Activated CD4-positive, alpha-beta T cell treated with anti-CD3 and anti-CD28 coated beads, Interleukin-2, Interleukin-6, amounts not matched to agents 100 ng/mL and 50 ng/mL, durations not matched to agents 16 hours and 8 hours (primary cell): ENCODE measurements at places on chromosomes 6 and 20.

DNA sequence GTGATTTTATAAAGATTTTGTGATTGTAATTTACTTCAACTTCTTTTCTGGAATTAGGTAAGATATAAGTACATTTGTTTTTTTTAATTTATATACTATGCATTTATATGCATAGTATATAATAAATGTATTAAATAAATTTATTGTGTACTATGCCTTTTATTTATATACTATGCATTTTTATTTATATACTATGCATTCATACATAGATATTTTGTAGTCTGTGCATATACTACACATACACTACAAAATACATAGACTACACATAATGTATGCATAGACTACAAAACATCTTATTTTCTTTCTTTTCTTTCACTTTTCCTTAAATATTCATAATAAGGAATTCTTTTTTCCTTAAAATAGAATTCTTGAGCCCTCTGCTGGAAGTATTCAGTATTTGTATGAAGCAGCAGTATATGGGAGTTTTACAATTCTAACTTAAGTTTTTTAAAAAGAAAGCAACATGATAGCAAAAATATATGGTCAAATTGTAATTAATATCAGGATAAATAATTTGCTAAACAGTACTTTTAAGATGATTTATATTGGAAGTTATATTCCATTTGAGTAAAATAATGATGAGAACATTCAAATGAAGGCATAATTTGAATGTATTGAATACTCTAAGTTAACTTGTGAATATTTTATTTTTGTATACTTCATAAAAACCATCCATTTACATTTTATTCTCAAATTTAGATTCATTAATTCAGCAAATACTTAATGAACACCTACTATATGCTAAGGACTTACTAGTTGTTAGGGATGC lies 129.3 kb downstream of the KLHL32 start:
- no peak for DNase-seq

- DNase-seq: no peak
These were observed 84.2 kb downstream of the HUS1B start for GRCh38 chr6:572596-573265.

GRCh38 chr6:33989016-33989854 lies 156.7 kb downstream of the GRM4 start:
- DNase-seq: no peak

DNA sequence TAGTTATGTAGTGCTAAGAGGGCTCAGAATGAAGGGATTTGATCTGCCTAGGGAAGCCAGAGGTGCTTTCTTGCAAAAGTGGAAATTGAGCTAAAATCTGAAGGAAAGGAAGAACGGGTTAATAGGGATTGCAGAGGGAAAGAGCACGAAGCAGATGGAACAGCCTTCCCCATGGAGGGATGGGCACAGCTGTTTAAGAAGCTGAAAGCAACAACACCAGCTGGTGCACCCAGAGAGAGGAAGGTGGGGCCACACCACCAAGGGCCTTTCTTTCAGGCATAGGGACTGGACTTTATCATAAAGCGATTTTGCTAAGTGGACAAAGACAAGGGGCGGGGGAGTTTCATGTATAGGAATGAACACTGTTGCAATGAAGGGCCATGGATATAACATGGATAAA lies 65.8 kb upstream of the SNRPB2 start:
- DNase-seq: no peak

DNA sequence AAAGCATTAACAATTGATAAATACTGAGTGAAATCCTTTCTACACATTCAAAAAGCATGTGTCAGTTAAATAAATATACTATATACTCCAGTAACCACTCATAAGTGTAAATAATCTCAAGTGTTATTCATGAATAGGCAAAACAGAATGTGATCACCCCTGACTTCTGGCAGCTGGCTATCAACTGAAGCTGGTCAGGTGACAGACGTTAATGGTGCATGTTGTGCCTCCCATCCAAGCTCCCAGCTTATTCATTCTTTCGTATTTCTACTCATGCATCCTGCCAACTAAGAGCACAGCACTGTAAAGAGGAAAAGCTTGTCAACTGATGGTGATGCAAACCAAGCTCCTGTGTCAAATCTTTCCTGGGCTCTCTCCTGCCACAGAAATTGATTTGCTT lies 7.7 kb downstream of the PSMB1 start:
- DNase-seq: no peak

DNA sequence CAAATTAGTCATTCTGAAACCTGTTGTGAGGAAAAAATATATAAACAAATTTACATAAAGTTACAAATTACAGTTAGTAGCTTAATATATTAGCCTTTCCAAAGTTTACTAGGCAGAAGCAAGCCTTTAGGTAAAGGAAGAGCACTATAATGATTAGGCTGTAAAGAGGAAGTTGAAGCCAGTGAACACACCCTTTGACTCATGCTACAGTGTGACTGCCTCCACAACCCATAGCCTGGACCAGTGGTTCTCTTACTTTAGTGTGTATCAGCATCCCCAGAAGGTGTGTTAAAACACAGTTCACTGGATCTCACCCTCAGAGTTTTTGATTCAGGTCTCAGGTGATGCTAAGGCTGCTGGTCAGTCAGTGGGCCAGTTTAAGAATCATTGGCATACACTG lies 91.4 kb upstream of the DEFB112 start:
- DNase-seq: no peak

DNA sequence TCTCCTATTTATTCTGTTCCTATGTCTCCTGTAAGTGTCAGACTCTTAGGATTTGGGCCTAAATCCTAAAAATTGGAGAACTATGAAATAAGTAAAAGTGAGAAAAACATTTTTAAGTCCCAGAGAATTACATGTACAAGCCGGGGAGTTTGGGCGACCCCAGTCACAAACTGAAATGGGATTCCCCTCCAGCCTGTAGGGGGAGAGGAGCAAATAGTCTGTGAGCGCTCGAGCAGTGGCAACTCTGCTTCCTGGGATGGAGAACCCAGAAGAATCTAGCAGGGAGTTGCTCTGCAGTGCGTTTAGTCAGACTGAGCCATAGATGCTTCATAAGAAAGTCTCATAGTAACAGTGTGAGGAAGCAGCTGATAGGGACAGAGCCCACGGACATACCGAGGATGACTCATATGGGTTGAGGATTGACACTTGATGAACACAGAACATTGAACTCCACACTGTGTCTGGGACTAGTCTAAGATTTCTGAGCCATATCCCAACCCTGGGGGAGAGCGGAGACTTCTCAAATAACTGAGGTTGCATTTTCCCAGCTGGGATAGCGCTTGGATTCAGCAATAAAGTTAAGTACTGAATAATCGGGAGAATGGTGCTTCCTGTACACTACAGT lies 437.2 kb downstream of the BCKDHB start:
- DNase-seq: no peak

- no peak for DNase-seq
These were observed 68.1 kb upstream of the PMEPA1 start for GRCh38 chr20:57777911-57778310.
